ENCODE measurements at places on chromosomes 2 and 18.

- DNase-seq: no peak
These were observed at the start of gene DPYSL5 for GRCh38 chr2:26847655-26848335. Gene DPYSL5, plus strand, starts transcription at chr2:26848132. Its CDS starts 50,368 bp downstream, at chr2:26898500.

- no peak for DNase-seq
These were observed 9.4 kb downstream of the GPD2 start for GRCh38 chr2:156445296-156446220.

DNA sequence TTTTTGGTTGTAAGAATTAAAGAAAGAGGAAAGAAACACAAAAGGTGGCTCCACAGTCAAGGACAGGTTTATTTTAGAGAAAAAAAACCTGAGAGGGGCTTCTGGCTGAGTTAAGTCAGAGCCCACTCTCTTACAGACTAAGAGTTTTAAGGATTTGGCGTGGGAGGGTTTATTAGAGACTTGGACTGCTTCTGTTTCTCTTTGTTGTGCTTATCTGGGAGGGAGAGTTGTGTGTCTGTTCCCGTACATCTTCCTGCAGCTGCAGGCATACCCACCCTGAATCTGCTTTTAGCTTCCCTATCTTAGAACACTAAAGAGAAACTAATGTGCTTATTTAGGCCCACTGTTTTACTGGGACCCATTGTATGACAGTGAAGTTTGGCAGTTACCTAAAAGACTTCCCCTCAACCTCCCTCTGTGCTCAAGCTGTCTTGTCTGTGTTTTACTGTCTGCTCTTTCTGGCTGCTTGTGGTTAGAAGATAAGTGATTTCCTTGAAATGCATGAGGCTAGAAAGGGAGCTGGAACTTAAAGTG lies 2.7 kb downstream of the RSAD2 start:
- no peak for DNase-seq

GRCh38 chr2:173978447-173978846 lies 13.3 kb upstream of the SP3 start:
- no peak for DNase-seq

- DNase-seq: no peak
These were observed 275.4 kb upstream of the TCF4 start for GRCh38 chr18:55863391-55863706.

GRCh38 chr18:9552191-9552590 lies 62.2 kb downstream of the PPP4R1 start:
- DNase-seq: no peak

GRCh38 chr18:46406539-46406932 lies 250.5 kb downstream of the LOXHD1 start:
- DNase-seq: no peak

DNA sequence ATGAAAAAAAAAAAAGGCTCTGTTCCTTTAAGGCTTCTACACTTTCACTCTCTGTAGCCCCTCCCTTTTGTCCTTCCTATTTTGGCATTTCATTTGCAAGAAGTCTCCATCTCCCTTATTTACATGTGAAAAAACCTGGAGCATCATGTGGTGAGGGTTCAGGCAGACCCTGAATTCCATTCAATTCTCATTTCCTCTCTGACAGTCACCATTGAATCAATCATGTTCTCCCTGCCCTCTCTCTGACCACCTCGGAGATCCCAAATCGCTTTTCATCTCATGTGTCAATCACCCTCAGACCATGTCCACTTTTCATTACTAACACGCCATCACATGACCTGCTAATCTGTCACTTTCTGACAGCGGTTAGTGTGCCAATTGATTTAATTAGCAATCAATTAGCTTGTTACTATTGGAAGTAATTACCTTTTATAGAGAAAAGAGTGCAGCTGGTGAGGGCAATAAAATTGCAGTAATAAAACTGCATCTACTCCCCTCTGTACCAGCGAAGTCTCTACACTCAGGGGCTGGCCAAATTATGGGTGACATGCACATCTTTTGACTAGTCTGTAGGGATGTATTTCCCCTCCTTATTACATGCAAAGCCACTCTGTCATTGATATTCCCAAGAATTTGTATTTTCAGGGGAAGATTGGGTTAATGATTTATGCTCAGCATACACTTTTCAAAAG lies 317.4 kb downstream of the EN1 start:
- DNase-seq: no peak

DNA sequence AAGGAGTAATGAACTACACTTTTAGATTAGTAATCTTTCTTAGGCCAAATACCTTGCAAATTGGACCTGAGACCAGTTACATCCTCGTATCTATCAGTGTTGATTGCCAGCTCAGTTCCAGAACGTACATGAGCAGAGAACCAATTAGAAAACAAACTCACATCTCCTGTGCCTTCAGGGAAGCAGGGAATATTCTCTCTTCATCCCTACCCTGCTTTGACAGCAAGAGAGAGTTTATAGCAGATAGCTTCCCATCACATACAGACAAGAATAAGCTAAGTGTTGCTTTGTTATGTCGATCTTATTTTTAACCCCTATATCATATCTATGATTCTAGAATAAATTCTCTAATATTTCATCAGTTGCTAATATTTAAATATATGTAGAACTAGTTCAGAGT lies 181.8 kb downstream of the DSC3 start:
- no peak for DNase-seq

DNA sequence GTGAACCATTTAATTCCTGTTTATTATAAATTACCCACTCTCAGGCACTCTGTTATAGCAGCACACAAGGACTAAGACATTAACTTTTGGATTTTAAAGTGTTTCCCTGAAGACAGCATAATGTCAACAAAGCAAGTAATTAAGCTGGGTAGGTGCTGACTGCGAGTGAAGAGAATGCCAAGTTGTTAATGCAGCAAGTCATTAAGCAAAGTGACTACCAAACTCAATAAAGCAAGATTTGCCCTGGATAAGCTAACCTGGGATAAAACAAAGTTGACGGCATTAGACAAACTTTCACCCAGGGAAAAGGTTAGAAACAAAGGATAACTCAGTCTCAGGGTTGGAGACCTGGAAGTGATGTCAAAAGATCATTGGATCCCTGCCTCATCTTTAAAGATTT lies 28.4 kb upstream of the NABP1 start:
- no peak for DNase-seq

All from cerebellar nuclear complex (tissue), 1 donor.